Glutamatergic neuron (in vitro differentiated cells): ENCODE measurements at places on chromosomes 6 and 20. TPM values are rescaled to one million over a fixed set of nuclear protein-coding genes. Genes with fewer than 3 reads are reported as not detected.

GRCh38 chr20:34500823-34501222 is 15.4 kb upstream of the DYNLRB1 start:
- no peak for DNase-seq

GRCh38 chr6:124742971-124743370 is 219.3 kb upstream of the RNF217 start:
- no peak for DNase-seq

DNA sequence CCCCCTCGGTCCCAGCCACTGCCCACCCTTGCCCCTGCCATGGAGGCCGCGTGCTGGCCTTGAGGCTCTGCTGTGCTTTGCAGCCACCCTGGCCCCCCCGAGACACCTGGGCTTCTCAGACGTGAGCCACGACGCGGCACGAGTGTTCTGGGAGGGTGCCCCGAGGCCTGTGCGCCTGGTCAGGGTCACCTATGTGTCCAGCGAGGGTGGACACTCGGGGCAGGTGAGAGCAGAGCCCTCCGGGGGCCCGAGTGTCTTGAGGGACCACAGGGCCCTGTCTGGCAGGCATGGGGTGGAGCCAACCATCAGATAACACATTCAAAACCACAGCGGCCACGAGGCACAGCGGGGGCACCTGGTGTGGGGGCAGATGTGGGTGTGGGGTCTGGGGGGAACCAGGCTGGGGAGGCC is 18.9 kb downstream of the COL20A1 start:
- no peak for DNase-seq

Gene SGK2
- total RNA-seq: 0.56 TPM

Gene TCF15
- total RNA-seq: 19.7 TPM

Gene HLA-DPB1
- 4.7 TPM for total RNA-seq

GRCh38 chr6:2839195-2839981 is 2.3 kb downstream of the SERPINB1 start:
- no peak for DNase-seq

DNA sequence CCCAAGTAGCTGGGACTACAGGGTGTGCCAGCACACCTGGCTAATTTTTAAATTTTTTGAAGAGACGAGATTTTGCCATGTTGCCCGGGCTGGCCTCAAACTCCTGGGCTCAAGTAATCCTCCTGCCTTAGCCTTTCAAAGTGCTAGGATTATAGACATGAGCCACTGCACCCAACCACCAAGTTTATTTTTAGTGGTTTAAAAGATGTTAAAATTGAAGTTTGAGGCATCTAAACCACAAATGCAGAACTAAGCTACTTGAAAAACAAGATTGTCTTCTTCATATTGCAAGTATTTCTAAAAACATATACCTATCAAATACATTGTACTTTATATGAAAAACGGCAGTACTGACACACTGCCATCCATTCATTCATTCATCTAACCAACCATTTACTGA is 31.6 kb downstream of the WASF1 start:
- DNase-seq: no peak
